ENCODE measurements at places on chromosomes 3 and 15.

- no peak for DNase-seq
These were observed 539.5 kb downstream of the NAALADL2 start for GRCh38 chr3:175398676-175399075.

DNA sequence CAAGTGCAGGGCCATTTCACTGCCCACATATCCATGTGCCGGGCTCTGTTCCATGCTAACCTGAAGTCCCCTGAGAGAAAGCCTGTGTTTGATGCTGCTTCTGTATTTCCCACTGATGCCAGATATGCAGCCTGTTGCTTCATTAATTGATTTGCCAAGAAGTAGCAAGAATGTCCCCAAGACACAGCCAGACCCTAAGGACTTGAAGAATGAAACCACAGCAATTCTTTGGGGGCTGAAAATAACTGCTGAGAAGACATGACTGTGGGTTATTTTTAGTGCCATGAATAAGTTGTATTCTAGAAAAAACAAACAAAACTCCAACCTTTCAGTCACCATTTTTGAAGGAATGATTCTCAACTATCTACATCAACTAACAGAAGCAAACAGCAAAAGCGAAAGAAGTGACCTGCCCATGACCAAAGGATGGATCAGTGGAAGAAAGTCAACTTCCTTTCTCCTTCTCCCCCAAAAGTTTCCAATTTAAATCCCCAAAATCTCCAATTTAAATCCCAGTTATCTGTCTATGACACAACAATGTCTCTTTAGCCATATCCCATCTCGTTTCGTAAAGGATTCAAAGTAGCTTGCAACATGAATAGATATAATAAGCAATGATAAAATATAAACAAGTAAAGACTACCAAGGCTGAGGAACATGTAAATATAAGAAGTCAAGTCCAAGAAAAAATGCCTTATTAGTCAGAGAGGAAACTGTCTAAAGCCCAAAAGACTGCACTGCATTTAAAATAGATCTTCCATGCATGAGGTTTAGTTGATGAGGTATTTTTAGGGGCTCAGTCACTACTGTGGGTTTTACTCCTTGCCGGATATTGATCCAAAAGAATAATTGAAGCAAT, 226.8 kb downstream of the DTWD1 start:
- DNase-seq = no peak

DNA sequence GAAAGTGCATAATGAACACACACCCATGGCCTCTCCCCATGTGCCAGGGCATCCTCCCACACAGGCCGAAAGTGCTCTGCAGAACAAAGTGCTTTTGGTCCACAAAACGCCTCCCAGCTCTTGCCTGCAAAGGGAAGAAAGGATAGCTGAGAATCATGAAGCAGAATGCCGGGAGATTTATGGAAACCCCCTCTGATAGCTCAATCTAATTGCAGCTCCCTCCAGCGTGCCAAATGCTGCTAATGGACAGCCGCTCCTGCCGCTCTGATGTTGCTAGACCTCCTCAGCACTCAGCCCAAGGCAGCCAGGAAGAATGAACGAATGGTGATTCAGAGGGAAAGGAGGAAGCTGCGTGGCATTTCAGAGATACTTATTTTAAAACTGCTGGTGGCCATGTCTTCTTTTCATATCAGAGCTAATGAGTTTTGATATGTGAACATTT, 145.3 kb downstream of the TJP1 start:
- no peak for DNase-seq

GRCh38 chr3:127909646-127910045, 5.4 kb upstream of the KBTBD12 start:
- DNase-seq = no peak

DNA sequence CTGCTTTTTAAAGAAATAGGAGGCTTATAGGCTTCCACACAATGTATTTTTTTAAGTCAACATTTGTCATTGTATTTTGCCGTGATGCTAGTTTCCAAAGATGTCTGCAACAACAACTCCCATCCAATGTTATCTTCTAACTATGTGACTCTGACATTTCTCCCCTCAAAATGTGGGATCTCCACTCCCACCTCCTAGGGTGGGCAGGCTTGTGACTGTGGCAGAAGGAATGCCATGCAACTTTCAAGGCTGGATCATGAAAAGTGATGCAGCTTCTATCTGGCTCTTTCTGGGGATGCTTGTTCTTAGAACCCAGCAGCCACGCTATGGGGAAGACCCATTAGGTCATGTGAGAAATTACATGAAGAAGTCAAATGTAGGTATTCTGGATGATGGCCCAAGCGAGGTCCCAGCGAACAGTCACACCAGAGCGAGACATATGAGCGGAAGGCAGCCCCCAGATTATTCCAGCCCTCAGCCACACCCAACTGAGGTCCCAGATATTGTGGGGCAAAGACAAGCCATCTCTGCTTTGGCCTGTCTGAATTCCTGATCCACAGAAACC, 124.3 kb downstream of the BDH1 start:
- DNase-seq = no peak

DNA sequence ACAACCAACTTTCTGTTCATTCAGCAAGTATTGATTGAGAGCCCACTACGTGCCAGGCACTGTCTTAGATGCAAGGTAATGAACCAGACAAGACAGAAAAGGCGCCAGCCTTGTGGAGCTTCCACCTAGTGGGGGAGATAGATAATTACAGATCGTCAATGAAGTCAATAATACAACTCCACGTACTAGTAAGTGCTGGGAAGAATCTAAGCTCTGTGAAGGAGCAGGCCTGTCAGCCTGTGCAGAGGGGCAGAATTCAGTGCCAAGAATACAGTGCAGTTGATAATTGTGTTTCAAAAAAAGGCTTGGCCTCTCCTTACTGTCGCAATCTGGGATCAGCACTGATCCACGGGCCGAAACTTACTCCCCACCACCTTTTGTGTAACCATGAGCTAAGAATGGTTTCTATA, 186.3 kb downstream of the FEZF2 start:
- no peak for DNase-seq

DNA sequence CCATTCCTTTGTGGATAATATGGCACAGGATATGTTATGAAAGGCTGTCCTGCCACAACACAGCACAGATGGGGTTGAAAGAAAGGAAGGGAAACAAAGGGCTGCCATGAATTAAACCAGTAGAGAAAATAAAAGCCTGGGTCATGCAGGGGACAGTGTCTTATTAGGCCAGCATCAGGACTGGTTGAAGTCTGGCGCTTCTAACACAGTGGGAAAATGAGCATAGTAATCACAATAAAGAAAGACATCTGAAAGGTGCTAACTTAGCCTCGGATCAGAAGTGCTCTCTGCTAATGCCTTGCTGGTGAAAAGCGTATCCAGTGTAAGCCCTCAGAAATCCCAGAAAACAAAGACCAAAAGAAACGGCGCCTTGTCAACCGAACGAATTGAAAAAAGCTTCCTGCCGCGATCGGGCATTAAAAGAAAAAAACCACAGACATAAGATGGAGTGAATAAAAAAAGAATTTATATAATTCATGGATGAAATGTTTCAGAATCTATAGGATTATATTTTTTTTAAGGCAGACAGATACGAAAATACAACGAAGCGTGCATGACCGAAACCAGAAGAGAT, 566 bp upstream of the MKRN3 start:
- DNase-seq = no peak

DNA sequence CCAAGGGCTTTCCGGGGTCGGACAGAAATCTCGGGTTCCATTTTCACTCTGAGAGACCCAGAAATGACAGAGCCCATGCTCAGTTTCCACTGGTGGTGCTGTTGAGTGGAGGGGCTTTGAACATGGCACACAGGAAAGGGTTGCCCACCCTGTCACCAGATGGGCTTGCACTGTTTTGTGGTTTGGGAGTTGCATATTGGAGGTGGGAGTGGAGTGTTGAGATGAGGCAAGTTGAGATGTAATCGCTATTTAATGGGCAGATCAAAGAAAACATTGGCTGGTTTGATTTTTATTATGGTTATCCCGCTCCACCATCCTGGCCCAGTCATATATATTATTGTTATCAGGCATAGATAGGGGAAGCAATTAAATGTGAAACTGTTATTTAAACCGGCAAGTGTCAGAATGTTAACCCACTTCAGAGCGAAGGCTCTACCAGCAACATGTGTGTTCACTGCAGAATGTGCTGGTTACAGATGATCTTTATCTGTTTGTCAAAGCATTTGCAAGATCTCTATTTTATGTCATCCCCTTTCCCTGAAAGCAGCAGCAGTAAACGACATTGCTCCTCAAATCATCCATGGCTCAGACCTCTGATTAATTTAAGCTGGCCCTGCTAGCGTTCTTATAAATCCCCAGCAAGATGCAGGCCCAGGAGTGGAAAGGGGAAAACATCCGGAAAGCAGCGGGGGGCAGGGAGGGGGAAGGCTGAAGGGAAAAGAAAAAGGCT, 58.3 kb upstream of the TSEN2 start:
- DNase-seq = no peak

GRCh38 chr3:30549600-30549999, 56.8 kb upstream of the TGFBR2 start:
- DNase-seq = no peak

GRCh38 chr3:29242296-29242695, 38.6 kb upstream of the RBMS3 start:
- DNase-seq = no peak

DNA sequence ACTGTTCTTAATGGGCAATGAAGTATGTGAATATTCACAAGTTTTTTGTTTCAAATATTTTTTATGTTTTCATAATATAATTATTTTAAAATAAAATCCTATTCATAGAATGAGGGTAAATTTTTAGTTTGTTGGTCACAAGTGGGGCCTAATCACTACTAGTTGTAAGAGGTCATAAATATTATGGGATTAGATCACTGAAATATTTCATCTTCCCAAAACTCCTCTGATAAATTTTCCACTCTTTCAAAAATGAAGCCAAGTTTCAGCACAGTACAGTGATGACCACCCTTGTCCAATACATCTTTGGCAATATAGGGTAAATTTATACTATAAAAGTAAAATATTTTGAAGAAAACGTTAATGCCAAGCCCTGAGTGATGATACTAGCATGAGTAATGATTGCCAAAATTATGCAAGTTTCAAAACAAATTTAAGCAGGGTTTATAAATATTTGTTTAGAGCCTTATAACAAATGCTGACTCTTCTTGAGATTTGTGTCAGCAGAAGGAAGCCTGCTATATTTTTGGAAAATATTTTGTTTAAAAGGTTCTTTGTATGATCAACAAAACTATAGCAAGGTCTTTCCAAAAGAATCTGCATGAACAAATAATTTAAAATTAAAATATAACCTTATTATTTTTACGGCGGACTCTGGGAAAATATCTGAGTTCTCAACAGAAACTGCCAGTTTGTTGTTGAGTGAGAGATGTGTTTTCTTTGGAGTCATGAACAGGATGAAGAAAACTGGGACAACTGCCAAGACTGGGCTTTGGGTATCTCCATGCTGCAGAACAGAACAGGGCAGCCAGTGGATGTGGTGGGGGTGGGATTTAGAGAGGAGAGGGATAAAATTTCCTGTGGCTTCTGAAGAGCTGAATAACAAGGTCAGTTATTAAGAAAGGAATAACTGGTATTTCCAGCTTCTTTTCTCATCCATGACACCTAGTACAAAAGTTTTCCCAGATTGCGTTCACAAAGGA, 17.9 kb upstream of the TM4SF1 start:
- DNase-seq = no peak

GRCh38 chr3:46695962-46696894, 2.7 kb upstream of the ALS2CL start:
- no peak for DNase-seq

- no peak for DNase-seq
These were observed 73.7 kb upstream of the MB21D2 start for GRCh38 chr3:192991356-192991755.

- DNase-seq = no peak
These were observed 713.9 kb upstream of the GBE1 start for GRCh38 chr3:82475306-82475705.

GRCh38 chr15:101497484-101498034, 8.1 kb upstream of the PCSK6 start:
- no peak for DNase-seq

DNA sequence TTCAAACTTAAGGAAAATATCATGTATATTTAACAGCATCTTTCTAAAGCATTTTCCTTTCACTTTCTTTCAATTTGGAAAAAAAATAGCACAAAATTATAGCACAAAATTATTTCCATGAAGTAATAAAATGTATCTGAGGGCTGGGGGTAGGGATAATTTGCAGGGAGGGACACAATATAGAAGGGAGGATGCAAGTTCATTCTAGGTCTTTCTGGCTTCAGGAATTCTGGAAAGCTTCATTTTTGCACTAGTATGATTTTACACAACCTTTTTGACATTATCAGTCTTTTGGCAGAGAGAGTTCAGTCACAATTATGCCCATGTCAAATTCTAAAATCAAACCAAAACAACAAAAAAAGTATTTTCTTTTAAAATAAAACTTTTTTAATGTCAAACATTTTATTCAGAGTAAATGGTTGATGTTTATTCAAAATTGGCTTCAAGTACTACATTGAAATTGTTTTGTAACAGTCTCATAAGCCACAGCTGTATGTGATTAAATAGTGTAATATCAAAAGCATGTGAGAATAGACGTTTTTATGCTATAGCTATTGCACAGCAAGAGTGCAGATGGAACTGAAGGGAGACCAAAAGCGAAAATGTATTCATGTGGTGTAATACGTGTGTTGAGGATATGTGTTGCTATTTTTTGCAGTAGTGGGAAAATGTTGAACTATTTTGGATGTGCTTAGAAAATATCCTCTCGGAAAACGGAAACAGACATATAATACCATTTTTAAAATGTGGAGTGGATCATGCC, 5.8 kb downstream of the RBMS3 start:
- no peak for DNase-seq

GRCh38 chr15:52021128-52021671, 2.2 kb downstream of the MAPK6 start:
- DNase-seq = peak; percentile 11

DNA sequence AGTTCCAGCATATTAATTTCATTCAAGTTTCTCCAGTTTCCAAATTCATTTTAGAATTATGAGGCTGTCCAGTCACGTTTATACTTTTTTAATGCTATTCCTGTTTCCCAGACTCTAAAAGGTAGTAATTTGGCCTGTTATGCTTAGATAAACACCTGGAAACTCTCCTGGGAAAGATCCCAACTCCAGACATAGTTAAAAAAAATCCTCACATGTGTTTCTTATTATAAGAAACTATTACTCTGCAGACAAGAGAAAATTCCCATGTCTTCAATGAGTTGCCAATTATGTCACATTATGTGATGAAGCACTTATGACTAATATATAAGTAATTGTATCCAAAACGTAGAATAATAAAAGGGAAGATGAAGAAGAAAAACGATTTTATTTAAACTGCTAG, 137.1 kb upstream of the TMC3 start:
- no peak for DNase-seq

GRCh38 chr3:53773611-53774368, 72.4 kb downstream of the CHDH start:
- no peak for DNase-seq

GRCh38 chr15:93174836-93175235, 85.8 kb upstream of the RGMA start:
- DNase-seq = no peak

GRCh38 chr3:131494706-131495105, 8.1 kb downstream of the MRPL3 start:
- no peak for DNase-seq

GRCh38 chr15:41462084-41462795, 31.4 kb upstream of the ITPKA start:
- no peak for DNase-seq

Data from activated CD4-positive, CD25-positive, alpha-beta regulatory T cell (primary cell).